Naive thymus-derived CD4-positive, alpha-beta T cell (primary cell): ENCODE measurements at places on chromosomes 1 and 21. TPM values are rescaled to one million over a fixed set of nuclear protein-coding genes. Genes with fewer than 3 reads are reported as not detected.

GRCh38 chr1:173823781-173824314, 625 bp upstream of the DARS2 start:
- peak; percentile 0 for DNase-seq

DNA sequence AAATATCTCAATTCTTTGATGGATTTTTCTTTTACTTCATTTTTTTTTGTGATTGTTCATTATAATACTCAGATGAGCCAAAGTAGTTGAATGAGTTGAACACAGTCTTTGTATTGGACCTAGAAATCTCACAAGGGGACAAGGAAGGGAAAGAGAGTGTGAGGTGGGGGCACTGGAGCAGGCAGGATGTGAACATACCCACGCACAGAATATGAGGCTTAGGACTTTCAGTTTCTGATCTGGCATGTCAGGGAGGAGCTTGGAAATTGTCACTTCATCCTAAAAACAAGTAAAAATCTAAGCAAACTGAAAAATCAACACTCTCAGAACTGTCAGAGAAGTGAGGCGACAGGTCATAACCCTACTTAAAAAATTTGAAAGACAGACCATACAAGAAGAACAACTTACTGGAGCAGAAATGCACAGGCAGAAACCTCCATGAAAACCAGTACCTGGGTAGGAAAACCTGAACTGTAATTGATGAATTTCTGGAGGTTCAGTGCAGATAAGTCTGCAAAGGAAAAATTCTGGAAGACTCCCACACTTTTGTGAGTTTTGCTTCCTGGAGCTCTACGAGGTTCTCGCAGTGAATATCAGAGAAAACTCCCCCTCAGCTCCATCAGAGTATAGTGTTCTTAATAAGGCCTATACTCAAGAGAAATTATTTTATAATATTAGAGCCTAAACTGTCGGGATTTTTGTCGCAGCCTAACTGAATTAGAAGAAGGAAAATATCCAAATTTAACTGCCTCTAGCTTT, 3.6 kb upstream of the PTGS2 start:
- no peak for DNase-seq

DNA sequence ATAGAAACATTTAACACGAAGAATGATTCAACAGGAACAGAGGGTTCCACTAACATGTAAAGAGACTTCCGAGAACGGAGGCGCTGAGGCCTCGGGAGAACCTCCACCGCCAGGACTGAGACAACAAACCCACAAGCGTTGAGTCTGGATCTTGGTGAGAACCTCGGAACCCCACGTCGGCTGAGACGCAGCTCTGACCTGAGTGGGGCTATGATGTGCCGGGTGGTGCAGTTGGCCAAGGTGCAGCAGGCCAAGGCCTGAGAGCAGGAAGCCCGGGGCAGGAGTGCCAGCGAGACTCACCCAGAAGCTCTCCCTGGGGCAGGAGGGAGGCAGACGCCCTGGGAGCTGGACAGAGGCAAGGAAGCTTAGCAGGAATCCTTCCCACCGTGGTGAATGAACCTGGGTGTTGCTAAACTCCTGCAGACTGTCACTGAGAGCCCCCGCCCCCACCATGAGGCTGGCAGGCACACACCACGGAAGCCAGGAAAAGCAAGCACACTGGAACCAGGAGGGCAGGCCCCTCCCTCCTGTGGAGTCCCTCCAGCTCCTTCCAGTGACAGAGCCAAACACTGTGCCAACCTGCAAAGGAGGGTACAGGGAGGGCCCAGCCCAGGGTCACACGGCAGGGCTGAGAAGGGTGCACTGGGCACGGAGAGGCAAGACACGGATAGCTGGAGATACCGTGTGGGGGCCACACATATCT, 34.8 kb downstream of the WDR4 start:
- DNase-seq, result no peak

- no peak for DNase-seq
Observed at GRCh38 chr1:68359045-68359444, 90.7 kb downstream of the RPE65 start.

- peak; percentile 27 for DNase-seq
Observed at GRCh38 chr1:19811206-19811851, 3.8 kb downstream of the RNF186 start.

GRCh38 chr1:18681423-18681835, 50.8 kb downstream of the PAX7 start:
- DNase-seq, result peak; percentile 52

GRCh38 chr1:39653546-39654031, 14.1 kb upstream of the HEYL start:
- peak; percentile 68 for DNase-seq

DNA sequence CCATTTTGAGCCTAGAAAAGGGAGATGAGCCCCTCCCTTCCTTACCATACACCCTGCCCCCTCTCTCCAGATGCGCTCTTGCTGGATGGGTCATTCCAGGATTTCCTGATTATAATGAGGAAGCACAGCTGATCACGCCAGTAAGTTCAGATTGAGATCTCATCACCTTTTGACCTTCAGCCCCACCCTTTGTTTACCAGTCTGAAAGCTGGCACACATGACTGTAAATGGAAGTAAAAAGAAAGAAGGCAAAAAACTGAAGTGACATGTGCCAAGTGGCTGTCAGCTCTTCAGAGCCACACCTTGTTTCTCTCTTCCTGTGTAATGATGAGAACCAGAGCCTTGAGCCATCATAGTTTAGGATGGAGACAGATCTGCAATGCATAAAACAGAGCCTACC, 27.9 kb downstream of the S1PR1 start:
- DNase-seq, result peak; percentile 62

DNA sequence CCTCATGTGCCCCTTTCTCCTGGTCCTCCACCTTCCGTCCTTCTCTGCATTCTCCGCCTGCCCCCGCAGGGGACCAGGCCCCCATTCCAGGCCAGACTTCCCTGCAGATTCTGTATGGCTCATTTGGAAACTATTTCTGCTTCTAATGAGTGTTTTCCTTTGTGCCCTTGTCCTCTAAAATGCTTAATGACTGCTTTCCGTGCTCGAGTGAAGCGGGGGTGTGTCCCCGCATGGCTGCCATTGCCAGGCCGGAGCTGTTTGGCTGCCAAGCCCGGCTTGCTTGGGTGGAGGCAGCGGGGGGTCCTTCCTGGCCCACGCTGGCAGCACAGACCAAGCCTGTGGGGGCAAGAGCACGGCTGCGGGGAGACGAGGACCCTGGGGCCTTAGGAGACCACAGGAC, 299.3 kb upstream of the VAMP3 start:
- no peak for DNase-seq

- DNase-seq, result no peak
Observed at GRCh38 chr1:209417761-209418160, 165.8 kb upstream of the CAMK1G start.

DNA sequence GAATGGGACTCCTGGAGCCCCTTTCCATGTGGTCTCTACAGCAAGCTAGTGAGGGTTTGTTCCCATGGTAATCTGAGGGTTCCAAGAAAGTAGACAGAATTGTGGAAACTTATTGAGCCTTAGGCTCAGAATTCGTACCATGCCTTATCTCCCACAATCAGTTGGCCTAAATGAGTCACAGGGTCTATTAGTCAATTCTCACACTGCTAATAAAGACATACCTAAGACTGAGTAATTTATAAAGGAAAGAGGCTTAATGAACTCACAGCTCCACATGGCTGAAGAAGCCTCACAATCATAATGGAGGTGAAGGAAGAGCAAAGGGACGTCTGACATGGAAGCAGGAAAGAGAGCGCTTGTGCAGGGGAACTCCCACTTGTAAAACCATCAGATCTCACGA, 106.6 kb upstream of the CXADR start:
- DNase-seq, result no peak

- no peak for DNase-seq
Observed at GRCh38 chr1:246091477-246091876, 415.6 kb downstream of the SMYD3 start.

DNA sequence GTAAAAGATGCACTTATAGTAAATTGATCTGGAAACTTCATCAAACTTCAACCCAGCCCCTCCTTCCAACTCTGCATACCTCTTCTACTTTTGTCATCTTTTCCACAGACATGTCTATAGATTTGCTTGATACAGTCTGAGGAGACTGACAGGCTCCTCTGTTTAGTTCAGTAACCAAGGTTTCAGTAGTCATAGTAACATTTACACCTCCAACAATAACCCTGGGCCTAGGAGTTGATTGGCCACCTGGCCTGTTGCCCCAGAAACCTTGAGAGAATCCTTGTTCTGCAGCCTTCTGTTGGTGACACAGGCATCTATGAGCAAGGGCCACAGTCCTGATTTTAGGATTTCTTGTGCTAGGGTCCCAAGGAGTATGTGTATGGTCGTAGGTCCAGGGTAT, at the start of gene CFAP141:
CFAP141 (minus strand) TSS at position 138 of the 400 bp plus-strand sequence; CDS start at position 112, 26 bp downstream.
- no peak for DNase-seq

- no peak for DNase-seq
Observed at GRCh38 chr1:158830904-158831507, at the start of gene MNDA. Gene MNDA, plus strand, starts transcription at chr1:158831351. Its CDS starts 10,803 bp downstream, at chr1:158842154.

DNA sequence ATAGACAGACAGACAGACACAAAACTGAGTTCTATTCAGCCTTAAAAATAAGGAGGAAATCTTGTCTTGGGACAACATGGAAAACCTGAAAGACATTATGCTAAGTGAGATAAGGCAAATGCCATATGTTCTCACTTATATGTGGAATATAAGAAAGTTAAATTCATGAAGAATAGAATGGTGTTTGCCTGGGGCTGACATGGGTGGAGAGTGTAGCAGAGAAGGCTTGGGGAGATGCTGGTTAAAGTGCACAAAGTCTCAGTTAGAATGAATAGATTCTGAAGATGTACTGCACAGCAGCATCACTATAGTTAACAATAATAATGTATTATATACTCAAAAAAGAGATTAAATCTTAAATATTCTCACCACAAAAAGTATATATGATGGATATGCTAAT, 355.5 kb downstream of the LRRIQ3 start:
- DNase-seq, result no peak

- DNase-seq, result no peak
Observed at GRCh38 chr1:79322511-79323027, 316.0 kb upstream of the ADGRL4 start.

DNA sequence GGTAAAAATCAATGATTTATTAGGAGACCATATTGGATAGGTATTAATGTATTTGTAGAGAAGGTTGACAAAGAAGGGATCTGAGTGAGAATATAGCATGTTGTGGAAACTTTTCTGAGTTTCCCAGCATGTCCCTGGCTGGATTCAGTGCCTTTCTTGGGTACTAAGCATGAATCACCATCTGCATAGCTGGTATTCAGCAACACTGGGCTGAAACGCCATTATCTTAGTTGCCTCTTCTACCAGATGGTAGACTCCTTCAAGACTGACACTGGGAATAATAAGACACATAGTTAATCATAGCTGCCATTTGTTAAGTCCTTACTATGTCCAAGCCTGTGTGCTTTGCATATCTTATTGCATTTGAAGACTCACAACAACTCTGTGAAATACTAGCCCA, 45.5 kb downstream of the ATP5PF start:
- no peak for DNase-seq

- DNase-seq, result no peak
Observed at GRCh38 chr1:112711041-112711440, 4.1 kb downstream of the PPM1J start.

GRCh38 chr1:208850442-208850841, 606.3 kb upstream of the PLXNA2 start:
- DNase-seq, result no peak

TMEM81 gene
- total RNA-seq, result 8.9 TPM

STK40 gene
- 48.2 TPM for total RNA-seq

APOBEC4 gene
- total RNA-seq, result not detected in 2 replicates

CLCNKB gene
- not detected for total RNA-seq

DPM3 gene
- 43.8 TPM for total RNA-seq

WDR47 gene
- 9.8 and 10.3 TPM in 2 replicates for total RNA-seq

ZSWIM5 gene
- total RNA-seq, result 3.6 TPM

KCNQ4 gene
- 0.94 and 0.97 TPM in 2 replicates for total RNA-seq

DNAH14 gene
- not detected for total RNA-seq

DCST1 gene
- total RNA-seq, result not detected

PPIH gene
- total RNA-seq, result 76.8 and 87.4 TPM in 2 replicates
